ENCODE measurements at places on chromosomes 2 and 18.

DNA sequence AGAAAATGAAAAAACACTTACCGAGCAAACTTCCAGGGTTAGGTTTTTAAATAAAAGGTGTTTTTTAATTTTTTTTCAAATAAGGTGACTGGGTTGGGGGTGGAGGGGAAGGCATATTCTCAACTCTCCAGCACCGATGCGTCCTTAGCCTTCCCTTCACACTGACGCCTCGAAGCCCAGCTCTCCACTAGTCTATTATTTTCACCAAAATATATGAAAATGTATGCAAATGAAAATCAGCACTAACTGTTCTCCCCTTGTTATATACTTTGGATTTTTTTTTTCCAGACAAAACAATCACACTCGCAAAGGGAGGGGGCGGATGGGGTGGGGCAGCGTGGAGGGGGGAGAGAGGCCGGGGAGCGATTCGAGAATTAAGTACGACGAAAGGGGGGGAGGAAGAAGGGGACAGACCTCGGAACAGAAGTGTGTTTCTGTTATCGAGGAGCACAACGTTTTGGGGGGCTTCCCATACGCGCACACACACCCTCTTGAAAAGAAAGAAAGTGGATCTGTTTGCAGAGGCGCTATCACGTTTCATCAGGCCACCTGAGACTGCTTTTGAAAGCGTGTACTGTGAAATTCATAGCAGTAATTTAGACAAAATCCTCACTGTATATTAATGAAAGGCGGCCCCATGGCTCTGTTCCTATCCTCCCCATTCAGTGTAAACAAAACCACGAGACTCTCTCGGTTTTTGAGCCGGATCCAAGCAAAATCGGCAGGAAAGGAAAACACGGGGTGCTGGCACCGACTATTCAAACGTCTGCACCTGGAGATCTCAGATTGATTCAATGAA, 2.4 kb upstream of the POU3F3 start:
- no peak for DNase-seq

- DNase-seq, result peak; percentile 10
These were observed 864.0 kb upstream of the ZEB2 start for GRCh38 chr2:145383961-145384360.

DNA sequence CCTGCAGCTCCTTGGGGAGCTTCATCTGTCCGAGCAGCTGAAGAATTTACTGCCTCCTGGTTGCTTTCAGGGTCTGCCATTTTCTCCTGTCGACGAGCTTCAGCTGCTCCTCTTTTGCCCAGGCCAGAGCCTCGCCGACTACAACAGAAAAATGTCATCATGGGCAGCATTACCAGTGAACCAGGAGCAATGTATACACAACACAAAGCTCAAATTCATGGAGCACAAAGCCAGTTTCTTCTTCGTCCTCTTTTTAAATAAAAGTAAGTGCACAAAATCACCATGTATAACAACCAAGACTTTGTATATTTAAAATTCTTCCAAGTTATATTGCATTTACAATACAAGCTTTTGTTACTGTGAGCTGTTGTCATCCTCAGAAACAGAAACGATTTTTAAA, 85.0 kb downstream of the TRIP12 start:
- DNase-seq, result no peak

DNA sequence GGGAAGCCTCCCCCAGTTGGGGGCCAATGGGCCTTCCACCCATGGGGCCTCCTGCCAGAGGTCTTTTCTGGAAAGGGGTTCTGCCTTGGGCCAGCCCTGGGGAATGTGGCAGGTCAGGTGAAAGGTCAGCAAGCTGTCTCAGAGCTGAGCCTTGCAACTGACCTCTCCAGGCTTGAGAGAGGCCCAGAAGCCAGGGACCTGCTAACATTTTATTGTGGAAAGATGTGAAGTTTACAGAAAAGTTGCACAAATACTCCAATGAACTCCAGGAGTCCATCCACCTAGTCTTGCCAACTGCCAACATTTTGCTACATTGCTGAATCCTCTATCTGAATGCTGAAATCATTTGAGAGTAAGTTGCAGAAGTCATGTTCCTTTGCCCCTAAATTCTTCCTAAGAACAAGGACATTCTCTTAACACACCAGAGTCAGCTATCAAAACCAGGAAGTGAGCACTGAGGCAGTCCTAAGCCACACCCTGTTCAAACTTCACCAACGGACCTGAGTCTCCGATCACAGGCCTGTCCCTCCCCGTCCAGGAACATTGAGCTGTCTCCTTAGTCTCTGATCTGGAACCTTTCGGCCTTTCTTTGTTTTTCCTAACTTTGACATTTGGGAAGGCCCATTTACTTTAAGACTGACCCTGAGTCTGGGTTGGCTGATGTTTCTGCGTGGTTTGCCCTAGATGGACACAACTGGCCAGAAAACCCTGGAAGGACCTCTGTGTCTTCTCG, 4.0 kb downstream of the SNORC start:
- DNase-seq, result no peak

DNA sequence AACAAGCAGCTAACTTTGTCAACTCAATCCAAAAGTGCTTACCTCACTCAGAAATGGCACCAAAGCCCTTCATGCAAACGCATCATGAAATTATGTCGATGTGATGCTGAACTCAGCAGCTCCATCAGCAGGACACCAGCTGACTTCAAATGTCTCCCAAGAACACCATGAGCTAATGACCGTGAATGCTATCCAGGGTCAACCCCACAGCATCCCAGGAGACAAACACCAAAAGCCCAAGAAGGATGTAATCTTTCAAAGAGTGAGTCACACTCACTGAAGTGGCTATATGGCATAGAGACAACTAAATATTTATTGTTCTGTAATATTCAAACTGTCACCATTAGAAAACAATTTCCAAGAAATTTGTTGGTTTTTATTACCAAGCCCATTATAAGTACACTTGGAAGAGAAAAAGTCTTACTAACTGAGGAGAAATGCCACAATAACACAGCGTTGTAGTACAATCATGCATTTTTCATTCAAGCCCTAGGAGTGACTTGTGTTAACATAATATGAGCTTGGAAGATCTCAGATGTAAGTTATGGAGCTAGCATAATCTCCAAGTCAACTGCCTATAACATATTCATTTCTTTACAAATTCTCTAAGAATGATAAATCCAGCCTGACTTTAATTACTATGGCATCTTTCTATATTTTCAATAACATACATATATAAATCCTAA, 165.0 kb upstream of the CCDC68 start:
- no peak for DNase-seq

GRCh38 chr2:111982822-111983221, 72.2 kb upstream of the TMEM87B start:
- no peak for DNase-seq

GRCh38 chr2:10056439-10056838, 13.1 kb downstream of the KLF11 start:
- DNase-seq, result no peak

- no peak for DNase-seq
These were observed 24.4 kb downstream of the KLF7 start for GRCh38 chr2:207141386-207141785.

DNA sequence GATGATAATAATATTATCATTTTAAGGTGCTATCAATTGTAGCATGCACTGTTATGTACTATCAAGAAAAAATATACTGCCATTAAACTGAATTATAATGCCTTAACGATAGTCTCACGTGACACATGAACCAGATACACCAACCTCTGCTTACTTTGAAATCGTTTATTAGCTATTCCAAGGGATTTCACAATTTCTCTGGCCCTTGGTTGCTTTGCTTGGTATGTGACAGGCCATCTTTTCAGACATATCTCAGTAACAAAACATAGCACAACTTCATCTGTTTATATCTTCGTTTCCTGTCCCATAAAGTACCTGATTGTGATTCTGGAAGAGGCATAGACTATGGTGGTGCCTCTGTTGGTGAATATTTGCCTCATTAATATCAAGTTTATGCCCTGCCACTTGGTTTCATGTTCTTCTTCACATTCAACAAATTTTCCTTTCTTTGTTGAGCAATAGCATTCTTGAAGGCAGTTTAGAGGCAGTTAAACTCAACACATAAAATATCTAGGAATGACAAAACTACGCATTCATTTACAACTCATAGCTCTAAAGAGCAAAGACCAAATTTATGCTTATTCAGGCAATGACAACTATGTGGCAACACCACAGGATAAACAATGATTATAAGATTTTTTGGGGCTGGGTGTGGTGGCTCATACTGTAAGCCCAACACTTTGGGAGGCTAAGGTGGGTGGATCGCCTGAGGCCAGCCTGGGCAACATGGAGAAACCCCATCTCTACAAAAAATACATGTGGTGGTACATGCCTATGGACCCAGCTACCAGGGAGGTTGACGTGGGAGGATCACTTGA, 84.3 kb downstream of the MCFD2 start:
- DNase-seq, result peak; percentile 35

All from umbilical cord (tissue), 2 donors.